ENCODE measurements at places on chromosomes 3 and 15.

GRCh38 chr3:156527060-156527459 lies 27.9 kb downstream of the SSR3 start:
- DNase-seq: no peak

DNA sequence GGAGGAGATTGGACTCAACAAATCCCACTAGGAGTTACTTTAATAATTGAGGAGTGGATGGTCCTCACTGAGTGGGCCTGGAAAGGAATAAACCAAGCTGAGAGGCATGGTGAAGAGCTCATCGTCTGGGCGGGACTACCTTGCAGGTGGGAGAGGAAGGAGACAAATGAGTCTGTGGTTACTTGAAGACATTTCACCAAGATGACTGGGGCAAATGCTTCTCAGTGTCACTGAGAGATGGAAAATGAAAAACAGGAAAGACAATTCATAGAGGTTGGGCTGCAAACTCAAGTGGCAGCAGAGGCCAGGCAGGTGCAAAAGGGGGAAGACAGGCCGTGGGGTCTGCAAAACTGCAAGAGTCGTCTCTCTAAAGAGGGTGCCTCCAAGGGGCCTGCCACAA lies 1.5 kb upstream of the ARHGAP31 start:
- DNase-seq: no peak

DNA sequence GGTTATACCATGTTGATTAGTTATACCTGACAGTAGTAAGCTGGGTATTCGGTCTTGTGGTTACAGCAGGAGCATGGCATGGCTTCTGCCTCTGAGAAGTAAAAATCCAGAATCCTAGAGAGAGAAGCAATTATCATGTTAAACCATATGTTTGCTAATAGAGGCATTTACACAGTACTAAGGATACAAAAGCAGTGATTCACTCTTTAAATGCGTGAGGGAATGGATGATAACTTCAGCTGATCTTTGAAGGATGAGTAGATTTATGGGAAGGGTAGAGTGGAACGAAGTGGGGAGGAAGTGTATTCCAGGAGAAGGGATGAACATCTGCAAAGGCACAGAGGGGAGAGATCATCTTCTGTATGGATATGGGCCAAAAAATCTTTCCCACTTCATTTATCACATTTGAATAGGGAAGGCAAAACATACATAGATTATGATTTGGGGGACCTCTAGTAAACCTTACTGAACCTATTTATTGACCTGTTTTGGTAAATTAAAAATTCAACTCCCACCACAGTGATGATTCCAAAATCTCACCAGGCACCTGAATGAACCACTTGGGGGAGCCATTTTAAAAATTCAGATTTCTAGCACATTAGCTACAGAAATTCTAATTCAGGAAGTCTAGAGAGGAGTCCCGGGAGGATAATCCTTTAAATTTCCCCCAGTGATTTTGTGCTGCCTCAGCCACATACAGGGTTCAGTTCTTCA lies 35.1 kb downstream of the IGSF10 start:
- DNase-seq: no peak

DNA sequence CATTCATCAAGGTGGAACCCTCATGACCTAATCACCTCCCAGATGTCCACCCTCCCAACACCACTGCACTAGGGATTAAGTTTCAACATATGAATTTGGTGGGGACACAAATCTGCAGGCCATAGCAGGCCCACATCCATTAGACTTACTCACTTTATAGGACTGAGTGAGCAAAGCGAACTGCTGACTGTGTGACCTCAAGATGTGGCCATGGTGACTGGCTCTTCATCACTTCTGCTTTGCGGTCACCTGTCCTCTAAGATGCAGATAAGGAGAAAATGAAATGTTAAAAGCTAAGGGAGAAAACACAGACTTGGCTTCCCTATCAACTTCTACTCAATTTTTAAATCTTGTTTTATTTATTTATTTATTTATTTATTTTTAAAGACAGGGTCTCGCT lies 14.5 kb upstream of the DCP1A start:
- DNase-seq: no peak

DNA sequence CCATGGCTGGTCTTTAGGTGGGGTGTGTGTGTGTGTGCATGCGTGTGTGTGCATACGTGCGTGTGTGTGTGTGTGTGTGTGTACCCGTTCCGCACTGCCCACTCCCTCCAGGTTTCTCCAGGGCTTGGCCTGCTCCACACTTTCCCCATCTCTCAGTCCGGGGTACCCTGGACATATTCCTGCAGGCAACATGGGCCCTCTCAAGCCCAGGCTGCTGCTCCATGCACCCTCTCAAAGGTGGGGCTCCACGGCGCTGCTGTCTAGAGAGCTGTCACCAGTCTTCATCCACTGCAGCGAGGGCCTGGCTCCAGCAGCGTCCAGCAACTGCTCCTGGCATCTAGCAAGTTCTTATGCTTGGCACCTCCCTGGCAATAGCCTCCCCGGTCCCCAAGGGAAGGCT lies 86.1 kb downstream of the ATP10A start:
- DNase-seq: no peak

DNA sequence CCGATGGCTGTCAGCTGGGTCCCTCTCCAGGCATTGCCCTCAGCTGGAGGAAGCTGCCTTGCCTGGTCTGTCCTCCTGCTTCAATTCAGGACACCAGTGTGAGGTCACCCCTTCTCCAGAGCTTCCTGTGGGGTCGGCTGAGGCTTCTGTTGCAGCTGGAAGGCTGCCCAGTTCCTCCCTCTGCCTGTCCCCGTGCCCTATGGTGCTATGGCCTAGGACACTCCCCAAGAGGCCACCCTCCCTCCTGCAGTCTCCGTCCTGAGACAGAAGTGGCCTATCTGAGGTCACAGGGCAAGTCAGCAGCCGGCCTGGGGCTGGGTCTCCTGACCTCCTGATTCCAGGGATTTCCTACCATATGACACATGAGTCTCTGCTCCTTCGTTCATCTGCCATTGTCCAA lies 57.9 kb downstream of the RASGRF1 start:
- no peak for DNase-seq

- DNase-seq: no peak
These were observed 749.8 kb downstream of the NAALADL2 start for GRCh38 chr3:175608911-175609310.

- no peak for DNase-seq
These were observed 58.0 kb upstream of the CRTC3 start for GRCh38 chr15:90471769-90472168.

GRCh38 chr3:14375192-14375591 lies 27.2 kb upstream of the SLC6A6 start:
- DNase-seq: no peak

DNA sequence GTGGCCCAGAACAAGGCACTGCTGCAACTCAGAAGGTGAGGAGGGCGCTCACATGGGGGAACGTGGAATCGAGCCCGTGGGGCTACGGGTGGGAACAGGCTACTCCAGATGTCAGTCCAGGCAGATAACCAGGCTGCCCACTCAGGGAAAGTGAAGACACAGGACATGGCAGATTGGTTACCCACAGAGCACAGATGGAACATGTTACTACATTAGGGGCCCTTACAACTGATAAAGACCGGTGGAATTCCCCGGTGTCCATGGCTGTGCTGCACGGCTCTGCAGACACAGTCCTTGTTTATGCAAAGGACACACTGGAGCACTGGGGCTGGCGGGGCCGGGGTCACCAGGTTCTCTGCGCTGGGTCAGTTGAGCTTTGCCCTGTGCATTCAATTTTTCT lies 36.9 kb downstream of the PCSK6 start:
- no peak for DNase-seq

DNA sequence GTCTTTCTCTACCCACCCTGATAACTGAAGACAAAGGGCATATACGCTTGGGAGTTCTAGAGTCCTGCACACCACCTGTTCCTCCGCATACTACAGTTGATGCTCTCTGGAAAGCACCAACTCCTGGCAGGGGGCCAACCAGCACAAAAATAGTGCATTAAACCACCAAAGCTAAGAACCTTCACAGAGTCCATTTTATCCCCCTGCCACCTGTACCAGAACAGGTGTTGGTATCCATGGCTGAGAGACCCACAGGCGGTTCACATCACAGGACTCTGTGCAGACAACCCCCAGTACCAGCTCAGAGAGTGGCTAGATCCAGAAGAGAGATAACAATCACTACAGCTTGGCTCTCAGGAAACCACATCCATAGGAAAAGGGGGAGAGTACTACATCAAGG lies 114.4 kb upstream of the POU1F1 start:
- DNase-seq: no peak

- DNase-seq: no peak
These were observed 100.4 kb downstream of the CORO2B start for GRCh38 chr15:68679161-68679560.

GRCh38 chr3:193815246-193816027 lies 222.4 kb downstream of the OPA1 start:
- DNase-seq: no peak

- no peak for DNase-seq
These were observed 277.9 kb upstream of the RARB start for GRCh38 chr3:25150199-25150598.

DNA sequence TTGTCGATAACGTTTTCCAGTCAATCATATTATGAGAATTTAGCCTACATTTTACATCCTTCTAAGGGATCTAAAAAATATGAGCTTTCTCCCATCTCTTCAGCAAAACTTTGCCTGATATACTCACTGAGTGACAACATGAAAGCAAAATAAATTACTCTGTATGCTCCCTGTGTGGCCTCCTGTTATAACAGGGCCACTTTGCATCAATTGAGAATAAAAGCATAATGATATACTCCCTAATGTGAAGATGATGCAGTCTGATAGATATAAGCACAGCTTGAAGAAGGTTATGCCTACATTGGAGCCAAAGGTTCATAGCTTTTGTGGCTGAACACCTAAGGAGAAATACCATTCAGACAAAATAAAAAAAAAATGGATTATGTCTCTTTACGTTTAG lies 561.3 kb upstream of the ZNF717 start:
- DNase-seq: no peak

GRCh38 chr3:87867001-87867400 lies 191.8 kb downstream of the CGGBP1 start:
- DNase-seq: no peak

- no peak for DNase-seq
These were observed 21.3 kb downstream of the RGMA start for GRCh38 chr15:93067649-93068085.

GRCh38 chr3:17204049-17204650 lies 319.4 kb downstream of the PLCL2 start:
- no peak for DNase-seq

DNA sequence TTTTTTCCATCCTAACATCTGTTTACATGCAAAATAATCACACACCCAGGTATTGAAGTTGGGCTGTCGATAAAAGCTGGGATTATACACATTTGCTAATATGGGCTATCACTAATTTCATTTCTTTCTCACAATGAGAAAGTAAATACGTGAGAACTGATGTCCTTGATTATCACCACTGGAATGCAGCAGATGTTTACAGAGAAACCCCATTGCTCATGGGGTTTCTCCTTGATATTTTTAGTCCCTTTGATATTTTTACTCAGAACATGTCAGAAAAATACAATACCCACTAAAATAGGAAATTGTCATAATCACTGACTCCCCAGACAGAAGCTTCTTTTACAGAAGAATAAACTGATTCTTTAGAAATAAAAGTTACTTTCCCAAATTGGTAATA lies 535.1 kb upstream of the CCDC54 start:
- no peak for DNase-seq

GRCh38 chr3:36060950-36061349 lies 319.4 kb upstream of the STAC start:
- DNase-seq: no peak

DNA sequence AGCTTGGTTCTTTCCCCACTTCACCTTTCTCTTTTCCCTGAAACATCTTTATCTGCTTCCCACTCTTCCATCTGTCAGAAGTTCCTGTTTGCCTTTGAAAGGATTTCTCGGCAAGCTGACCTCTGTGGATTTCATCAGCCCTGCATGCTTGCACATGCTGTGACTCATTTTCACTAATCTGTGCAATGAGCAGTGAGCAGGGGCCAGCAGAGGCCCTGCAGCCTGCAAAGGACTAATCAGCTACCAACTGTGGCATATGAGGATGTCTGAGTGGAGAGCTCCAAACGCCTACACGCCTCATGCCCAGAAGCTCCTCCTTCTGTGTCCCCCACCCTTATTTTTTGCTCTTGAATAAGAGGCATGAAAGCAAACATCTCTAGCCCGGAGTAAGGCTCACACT lies 333.0 kb upstream of the SEMA6D start:
- DNase-seq: no peak

DNA sequence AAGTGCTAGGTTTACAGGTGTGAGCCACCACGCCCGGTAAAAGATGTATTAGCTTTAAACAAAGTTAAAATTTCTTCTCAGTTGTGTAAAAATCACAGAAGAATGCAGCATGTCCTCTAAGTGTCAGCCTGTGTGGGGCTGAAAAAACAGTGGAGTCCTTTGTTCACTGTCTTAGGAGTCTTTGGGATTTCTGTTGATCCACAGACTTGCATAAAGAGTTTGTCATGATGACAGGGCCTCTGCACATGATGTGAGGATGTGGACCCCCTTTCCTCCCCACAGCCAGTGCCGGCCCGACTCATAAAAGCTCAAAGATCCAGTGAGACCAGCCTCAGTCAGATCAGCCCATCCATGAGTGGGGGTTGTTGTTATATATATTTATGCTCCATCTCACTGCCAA lies 49.0 kb upstream of the GOLGA8J start:
- no peak for DNase-seq
